ENCODE measurements at places on chromosomes 13 and 19. TPM values are rescaled to one million over a fixed set of nuclear protein-coding genes. Genes with fewer than 3 reads are reported as not detected.

The ZSCAN4 gene
- 0.24 TPM for total RNA-seq

The PLEKHG2 gene
- total RNA-seq, result 24.7 TPM

The ADGRL1 gene
- total RNA-seq, result 28.7 TPM

The RFPL4A gene
- total RNA-seq, result not detected

The ODAD3 gene
- total RNA-seq, result 4.3 TPM

The IGFL1 gene
- total RNA-seq, result not detected

The CEACAM16 gene
- not detected for total RNA-seq

The INSL3 gene
- total RNA-seq, result not detected

The C1QTNF9B gene
- not detected for total RNA-seq

The LRRC25 gene
- total RNA-seq, result 35.4 TPM

The ZBTB32 gene
- 0.21 TPM for total RNA-seq

The IER2 gene
- 80.2 TPM for total RNA-seq

The C5AR2 gene
- total RNA-seq, result 6.4 TPM

- no peak for DNase-seq
Measured at GRCh38 chr19:33267706-33268105, 34.6 kb downstream of the CEBPA start.

- DNase-seq, result peak; percentile 73
Measured at GRCh38 chr13:110340812-110341444, 33.8 kb downstream of the COL4A2 start.

GRCh38 chr13:39559847-39560246, 43.1 kb downstream of the LHFPL6 start:
- DNase-seq, result no peak

DNA sequence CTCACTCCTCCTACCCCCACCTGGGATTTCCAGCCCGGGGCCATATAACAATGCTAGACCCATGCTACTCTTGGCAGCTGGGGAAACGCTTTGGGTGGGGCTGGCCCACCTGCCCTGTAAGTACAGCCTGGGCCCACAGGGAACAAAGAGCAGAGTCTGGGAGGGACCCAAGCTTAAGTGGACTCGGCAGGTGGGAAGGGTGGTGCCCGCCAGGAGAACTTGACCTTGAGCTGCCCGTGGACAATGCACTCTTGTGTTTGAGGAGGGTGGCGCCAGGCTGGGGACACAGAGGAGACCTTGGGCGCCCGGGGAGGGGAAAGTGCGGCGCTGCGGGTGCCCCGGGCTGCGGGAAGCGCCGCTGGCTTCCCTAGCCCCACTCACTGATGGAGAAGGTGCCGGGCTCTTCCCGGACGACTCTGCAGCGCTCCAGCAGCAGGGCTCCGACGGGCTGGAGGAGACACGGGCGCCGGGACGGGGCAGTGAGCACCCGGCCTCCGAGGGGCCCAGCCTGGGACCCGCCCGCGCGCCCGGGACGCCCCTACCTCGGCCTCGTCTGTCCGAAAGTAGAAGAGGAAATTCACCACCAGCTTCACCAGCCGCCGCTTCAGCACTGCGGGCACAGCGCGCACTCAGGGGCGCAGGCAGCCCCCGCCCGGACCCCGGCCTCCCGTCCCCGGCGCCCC, 607 bp downstream of the PLEKHJ1 start:
- peak; percentile 76 for DNase-seq

GRCh38 chr19:54137699-54138488, at the start of gene CNOT3:
Gene CNOT3 (plus strand): TSS chr19:54137762. CDS start chr19:54142979, 5,217 bp downstream.
- peak; percentile 57 for DNase-seq

GRCh38 chr19:10288662-10289166, 1.0 kb upstream of the ICAM5 start:
- peak; percentile 76 for DNase-seq

DNA sequence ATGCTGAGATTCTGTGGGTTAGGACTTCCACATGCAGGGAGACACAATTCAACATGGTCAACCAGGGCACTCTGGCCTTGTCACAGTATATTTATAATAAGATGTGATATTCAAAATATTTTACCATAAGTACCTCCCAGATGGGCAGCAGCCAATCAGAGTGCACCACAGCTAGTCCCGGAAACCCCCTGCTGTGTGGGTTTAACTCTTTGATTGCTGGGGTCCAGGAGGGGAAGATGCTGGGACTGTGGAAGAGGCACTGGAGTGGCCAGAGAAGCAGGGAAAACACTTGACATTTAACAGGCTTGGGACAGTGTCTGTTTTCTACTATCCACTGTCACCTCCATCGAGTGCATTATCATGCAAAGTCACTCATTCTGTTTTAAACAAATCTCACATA, 99.0 kb downstream of the MBNL2 start:
- no peak for DNase-seq

DNA sequence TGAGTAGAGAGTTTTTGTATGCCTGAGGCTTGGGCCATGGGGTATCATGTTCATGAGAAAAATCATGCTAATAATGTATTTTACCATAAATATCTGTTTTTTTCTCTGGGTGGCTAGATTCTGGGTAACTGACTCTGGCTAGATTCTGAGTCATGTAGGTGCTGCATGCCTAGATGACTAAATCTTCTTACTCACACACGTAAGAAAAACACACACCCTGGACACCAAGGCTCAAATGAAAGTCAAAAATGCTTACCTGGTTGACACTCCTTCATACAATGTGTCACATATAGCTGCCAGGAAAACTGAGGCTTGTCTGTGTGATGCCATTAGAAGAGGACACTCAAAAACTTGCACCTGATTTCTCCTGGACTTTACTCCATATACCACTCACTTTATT, 597.4 kb upstream of the SLITRK1 start:
- no peak for DNase-seq

DNA sequence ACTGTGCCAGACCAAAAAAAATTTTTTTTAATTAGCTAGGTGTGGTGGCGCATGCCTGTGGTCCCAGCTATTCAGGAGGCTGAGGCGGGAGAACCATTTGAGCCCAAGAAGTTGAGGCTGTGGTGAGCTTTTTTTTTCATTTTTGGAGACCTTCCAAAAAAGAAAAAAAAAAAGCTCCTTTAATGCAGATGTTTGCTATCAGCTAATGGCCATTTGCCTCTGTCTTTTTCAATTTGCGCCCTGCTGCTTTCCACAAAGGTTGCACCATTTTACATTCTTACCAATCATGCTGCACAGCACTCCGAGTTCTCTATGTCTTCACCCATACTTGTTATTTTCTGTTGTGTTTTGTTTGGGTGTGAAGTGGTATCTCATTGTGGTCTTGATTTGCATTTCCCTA, 15.6 kb upstream of the SMARCA4 start:
- DNase-seq, result no peak

DNA sequence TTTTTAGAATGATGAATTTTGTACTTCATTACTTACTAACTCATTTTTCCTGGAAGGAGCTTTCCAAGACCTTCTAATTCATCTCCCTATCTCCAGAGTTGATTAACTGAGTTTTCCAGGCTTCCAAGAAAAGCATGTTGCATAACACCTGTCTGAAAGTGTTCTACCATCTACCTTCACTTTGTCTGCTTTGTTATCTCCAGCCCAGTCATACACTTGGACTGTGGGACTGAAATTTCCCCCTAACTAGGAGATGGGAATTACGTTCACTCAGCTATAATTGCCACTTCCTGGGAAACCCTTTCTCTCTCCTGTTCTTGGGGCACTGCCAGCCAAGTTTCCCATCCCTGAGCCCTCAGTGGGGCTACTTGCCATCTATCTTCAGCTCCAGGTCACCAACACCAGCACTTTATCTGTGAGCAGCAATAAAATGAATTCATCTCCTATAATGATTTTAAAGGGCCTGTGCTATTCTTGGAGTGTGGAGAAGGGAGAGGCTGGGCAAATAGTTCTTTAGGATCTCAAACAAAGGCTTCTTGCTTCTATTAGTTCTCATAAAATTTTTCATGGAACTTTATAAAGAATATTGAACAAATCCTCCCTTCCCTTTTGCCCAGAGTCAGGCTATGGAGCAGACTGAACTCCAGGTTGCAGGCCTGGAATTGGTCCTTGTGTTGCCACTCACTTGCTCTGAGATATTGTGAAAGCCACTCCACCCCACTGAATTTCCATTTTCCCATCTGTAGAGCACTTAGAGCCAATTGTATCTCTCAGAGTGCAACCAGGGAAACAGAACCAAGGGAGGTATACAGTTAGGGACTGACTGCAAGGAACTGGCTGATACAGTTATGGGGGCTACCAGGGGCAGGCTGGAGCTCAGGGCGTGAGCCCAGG, 17.8 kb upstream of the ATP12A start:
- DNase-seq, result no peak

DNA sequence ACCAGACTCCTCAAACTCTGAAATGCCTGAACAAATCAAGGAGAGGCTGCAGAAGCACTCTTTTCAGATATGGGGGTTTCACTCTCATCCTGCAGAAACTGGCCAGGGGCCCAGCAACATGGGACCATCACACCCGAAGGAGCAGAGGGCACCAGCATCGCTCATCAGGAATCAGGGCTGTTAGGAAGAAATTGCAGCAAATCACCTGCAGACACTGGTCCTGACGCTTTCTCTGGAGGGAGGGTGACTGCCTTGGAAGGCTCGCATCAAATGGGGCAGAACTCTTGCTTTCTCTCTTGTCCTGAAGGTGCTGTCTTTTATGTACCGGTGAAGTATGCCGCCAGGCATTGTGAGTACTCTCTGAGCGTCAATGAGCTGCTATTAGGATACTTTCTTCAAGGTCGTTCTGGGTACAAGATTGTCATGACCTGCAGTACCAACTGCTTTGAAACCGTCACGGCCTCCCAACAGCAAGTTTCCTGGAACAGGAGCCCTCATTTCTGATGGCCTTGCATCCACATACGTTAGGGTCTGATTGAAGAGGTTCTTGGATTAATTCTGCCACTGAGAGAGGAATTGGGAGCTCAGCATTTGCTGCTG, 155.7 kb upstream of the SOX1 start:
- no peak for DNase-seq

DNA sequence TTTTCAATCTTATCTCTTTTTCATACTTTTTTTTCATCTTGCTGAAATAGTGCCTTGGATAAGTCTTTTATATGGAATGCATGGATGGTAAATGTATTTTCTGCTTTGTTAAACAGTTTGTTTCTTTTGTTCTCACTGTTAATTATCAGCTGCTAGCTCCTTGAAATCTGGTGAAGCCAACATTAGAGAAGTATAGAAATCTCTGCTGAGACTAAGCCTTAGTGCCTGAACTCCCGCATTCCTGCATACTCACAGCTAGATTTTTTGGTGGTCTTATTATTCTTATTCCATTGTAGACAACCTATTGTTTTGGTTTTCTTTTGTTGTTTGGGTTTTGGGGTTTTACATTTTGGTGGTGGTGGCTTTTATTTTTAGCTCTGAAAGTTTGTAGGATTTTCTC, 48.4 kb downstream of the DNAJC15 start:
- DNase-seq, result no peak

- DNase-seq, result no peak
Measured at GRCh38 chr13:36325912-36326311, 20.3 kb downstream of the SPART start.

DNA sequence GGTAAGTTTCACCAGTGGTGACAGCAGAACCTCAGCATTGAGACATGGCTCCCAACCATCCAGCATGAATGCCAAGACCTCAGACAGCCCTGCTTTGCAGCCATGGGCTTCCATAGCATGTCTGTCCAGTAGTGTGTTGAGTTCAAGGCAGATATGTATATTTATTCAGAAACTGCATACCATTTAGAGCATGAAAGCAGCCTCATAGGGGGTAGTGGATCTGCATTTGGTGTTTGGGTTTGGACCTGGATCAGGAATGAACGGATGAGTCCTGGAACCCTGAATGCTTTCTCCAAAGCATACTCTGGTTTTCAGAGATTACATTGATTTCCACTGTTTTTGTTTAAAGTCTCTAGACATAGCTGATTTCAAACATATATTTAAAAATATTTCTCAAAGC, 114.3 kb downstream of the ESD start:
- no peak for DNase-seq

GRCh38 chr19:33644284-33644836, 22.6 kb downstream of the CHST8 start:
- peak; percentile 11 for DNase-seq

- DNase-seq, result peak; percentile 89
Measured at GRCh38 chr19:1064661-1065605, 2.0 kb upstream of the ARHGAP45 start.

DNA sequence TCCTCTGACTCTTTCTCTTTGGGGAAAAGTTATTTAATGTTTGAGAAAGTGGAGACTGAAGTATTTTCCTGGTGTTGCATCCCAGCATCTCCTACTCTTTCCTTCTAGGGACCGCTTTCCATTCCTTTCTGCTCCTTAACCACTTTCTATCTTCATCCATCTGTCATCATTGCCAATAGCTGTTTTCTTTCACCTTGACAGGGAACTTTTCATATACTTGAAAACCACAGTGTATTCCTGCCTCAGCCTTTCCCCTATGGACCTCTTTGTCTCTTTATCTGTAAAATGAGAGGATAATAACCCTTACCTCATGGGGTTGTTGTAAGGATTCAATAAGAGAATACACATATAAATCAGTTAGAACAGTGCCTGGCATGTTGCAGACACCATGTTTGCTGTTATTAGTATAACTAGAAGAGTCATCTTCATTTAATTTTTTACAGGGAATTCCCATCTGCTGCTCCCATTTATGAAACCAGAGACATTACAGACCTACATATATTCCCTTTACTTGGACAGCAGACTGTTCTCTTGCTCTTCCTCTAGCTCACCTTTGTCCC, 31.8 kb downstream of the LCP1 start:
- no peak for DNase-seq

GRCh38 chr13:26486550-26486949, 70.9 kb upstream of the WASF3 start:
- no peak for DNase-seq
